ENCODE measurements at places on chromosomes 2 and 18. TPM values are rescaled to one million over a fixed set of nuclear protein-coding genes. Genes with fewer than 3 reads are reported as not detected.

GATA6 gene
- total RNA-seq: not detected

GLI2 gene
- not detected for total RNA-seq

MTCL1 gene
- total RNA-seq: 0.52 TPM

KCNIP3 gene
- total RNA-seq: not detected

DNAJC5G gene
- total RNA-seq: not detected

CAPN10 gene
- 29.1 TPM for total RNA-seq

FASTKD2 gene
- 33.7 TPM for total RNA-seq

MYO1B gene
- 43.2 TPM for total RNA-seq

DYNAP gene
- total RNA-seq: not detected

CCDC74B gene
- 3.0 TPM for total RNA-seq

PLCD4 gene
- 0.34 TPM for total RNA-seq

MROH2A gene
- total RNA-seq: not detected

SH3RF3 gene
- 2.3 TPM for total RNA-seq

RAMP1 gene
- 1.0 TPM for total RNA-seq

FAP gene
- total RNA-seq: not detected

DOCK10 gene
- total RNA-seq: 191 TPM

ASAP2 gene
- total RNA-seq: not detected

MYO7B gene
- total RNA-seq: 0.65 TPM

RIOK3 gene
- 74.7 TPM for total RNA-seq
